Amniotic stem cell (primary cell): ENCODE measurements at places on chromosomes 2 and 18.

- DNase-seq, result no peak
These were observed 55.1 kb downstream of the CDH19 start for GRCh38 chr18:66548747-66549146.

DNA sequence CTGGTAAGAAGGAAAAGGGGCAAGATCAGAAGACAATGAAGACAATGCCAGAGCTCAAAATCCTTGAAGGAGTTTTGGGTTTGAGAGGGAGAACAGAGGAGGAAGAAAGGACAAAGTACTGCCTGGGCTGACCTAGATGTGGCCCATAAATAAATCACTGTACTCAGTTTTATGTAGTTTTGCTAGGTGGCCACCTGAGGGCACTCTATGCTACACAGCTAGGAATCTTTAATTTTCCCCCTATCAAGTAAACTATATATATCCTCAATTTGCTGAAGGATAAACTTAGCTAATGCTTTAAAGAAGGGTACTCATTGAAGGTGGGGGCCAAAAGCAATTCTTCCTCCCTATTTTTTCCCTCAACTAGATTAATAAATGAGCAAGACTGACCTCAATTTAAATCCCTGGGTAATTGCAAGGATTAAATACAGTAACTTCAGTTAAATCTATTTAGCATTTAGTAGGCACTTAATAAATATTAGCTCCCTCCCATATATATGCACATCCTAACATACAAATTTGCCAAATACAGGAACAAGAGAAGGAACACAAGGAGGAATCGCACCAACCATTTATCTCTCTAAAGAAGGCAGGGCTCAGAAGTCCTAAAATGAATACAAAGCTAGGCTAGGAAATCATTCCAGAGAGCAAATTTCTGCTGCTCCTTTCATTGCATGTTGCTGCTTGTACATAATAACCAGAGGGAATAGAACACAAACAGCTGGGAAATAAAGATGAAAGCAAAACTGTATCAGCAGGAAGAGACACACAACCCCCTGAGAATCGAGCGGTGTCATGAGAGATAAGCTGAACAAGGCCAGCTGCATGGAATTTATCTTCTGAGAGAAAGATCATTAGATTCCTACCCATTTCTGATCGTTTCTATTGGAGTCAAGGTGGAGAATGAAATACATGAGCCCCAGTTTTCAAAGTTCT lies 540.1 kb downstream of the NRXN1 start:
- DNase-seq, result no peak

GRCh38 chr2:96205888-96206287 lies 2.7 kb downstream of the STARD7 start:
- DNase-seq, result no peak

- DNase-seq, result no peak
These were observed 75.8 kb upstream of the SEC11C start for GRCh38 chr18:59063912-59064311.

DNA sequence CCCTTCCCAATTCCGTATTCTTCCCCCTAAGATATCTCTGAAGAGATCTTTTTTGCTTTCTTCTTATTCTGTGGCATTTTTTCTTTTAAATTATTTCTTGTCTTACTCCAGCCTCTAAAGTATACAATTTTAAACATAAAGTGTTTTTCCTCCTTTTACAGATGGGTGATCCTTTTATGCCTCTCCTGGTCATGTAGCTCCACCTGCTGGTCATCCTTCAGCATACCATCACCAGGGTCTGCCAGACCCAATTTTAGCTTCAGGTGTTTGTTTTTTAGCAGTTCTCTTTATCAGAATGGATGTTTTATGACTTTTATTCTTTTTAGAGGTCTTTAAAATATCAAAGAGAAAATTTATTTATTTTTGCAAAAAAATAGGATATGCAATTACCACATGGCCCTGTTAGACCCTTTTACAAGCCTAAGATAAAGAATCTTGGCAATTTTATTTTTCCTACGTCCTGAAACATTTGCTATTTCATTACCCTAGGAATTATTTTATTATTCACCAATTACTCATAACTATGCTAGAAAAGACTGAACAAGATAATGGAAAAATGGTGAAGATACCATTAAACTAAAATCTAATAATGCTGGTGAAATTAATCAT lies 55.5 kb downstream of the PIGN start:
- DNase-seq, result peak; percentile 17

DNA sequence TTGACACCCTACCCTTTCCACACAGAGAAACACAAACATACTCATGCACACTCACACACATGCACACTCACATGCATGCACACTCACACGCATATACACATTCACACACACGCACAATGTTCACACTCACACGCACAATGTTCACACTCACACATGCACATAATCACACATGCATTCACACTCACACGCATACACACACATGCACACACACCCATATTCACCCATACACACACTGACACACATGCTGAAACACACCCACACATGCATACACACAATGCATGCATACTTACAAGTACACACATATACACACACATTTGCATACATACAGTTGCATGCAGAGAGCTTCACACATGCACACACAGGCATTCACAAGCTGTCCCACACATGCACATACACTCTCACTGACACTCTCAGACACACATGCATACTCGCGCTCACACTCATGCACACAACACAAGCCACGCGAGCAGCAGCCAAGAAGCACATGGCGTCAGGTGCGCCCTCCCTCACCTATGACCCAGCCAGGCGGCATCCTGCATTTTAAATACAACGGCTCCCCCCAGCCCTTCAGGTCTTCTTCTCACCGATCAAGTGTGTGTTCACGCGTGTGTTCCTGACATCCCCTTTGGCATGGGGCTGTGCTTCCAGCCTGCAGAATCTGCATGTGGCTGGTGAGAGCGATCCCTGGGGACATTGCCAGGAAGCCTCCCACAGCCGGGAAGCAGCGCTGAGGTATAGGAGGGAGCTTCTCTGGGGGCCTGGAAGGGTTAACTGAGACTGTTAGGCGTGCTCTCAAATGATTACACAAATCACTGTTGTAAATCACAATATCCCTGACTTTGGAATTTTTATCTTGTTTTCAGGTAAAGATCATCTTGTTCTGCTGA lies 195.1 kb downstream of the RTP5 start:
- no peak for DNase-seq

DNA sequence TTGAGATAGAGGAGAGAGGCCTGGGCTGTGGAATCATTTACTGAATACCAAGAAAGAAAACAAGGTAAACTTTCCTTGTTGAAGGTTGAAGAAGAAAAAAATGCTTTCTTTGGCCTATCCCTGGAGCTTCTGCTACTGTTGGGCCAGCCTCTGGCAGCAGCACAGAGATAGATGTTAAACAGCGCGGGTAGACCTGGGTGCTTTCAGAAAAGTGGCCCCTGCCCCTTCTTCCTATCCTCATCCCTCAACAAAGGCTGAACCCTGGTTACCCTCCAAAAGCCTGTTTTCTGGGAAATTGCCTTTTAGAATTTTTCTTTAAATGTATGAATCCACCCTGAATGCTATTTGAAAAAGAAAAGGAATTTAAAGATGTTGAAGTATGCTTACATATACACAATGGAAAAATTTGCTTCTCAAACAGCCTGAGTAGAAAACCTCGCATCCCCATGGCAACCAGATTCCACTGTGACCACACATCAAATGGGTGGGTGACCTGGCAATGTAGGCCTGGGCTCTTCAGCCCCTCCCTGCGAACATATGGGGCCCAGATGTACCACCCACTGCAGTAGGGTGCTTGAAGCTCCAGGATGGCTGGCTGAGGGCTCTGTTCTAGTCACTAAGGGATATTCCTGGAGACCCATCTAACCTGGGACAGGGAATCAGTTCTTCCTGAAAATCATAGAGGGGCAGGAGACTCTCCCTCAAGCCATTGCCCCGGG lies 23.4 kb upstream of the CHRNA1 start:
- DNase-seq, result peak; percentile 97

- DNase-seq, result no peak
These were observed 72.6 kb downstream of the AOX1 start for GRCh38 chr2:200658278-200658864.

GRCh38 chr2:56801770-56802169 lies 618.0 kb downstream of the CCDC85A start:
- DNase-seq, result no peak

GRCh38 chr2:20744366-20745335 lies 77.7 kb downstream of the GDF7 start:
- no peak for DNase-seq

GRCh38 chr2:146540271-146540932 lies 1304.4 kb upstream of the ACVR2A start:
- no peak for DNase-seq

- DNase-seq, result no peak
These were observed 118.0 kb upstream of the HS6ST1 start for GRCh38 chr2:128436479-128437203.

GRCh38 chr2:171160119-171160955 lies at the start of gene TLK1:
Gene TLK1 (minus strand): TSS chr2:171160893. CDS start chr2:171160428, 465 bp downstream.
- peak; percentile 39 for DNase-seq

DNA sequence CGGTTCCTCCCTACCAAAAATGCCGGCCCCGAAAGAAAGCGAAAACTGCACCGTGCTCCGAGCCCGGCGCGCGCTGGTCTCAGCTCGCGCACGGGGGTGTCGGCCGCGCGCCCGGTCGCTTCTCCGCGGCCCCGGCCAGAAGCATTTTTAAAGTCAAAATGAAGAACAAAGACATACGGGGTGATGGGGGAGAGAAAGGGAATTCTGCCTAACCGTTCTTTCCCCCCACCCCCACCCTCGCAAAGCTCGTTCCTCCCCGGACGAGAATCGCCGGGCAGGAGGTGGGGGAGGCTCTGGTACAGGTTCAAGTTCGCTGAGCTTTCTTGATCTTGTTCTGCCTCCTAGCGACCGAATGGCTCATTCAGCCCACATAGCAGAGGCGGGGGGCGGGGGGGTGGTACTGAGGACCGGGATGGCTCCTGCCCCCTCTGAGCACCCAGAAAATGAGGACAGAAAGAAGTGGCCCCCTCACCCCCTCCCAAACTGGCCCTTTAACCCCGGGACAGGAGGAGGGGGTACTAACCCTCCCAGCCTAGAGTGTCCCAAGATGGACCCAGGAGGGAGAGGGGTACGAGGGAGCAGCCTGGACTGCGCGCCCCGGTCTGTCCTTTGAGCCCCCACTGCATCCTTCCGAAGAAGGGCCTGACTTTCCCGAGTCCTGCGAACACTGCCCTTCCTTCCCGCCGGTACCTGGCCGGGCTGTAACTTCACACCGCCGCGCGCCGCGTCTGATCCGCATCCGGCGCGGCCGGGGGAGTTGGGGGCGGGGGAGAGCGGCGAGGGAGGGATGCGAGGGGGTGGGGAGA lies 3.1 kb downstream of the BCL11A start:
- peak; percentile 70 for DNase-seq

DNA sequence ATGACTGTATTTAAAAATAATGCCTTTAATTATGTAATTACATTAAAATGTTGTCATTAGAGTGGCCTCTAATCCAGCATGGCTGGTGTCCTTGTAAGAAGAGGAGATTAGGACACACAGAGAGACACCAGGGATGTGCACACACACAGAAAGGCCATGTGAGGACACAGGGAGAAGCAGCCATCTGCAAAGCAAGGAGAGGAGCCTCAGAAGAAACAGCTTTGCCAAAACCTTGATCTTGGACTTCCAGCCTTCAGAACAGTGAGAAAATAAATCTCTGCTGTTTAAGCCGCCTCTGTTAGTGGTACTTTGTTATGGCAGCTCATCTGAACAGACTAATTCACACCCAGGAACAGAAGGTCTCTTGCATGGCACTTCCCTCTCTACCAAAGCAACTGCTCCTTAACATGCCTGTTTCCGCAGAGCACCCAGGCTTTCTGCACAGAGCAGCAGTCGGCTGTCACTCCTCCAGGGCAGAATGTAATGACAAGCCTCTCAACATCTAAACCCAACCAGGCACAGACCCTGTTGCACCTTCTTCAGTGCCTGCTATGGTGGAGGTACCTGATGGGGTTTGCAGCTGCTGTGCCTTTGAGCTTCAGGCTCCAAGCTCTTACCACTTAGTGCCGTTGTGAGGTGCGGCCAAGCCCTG lies 377.7 kb downstream of the TDRD15 start:
- DNase-seq, result no peak

DNA sequence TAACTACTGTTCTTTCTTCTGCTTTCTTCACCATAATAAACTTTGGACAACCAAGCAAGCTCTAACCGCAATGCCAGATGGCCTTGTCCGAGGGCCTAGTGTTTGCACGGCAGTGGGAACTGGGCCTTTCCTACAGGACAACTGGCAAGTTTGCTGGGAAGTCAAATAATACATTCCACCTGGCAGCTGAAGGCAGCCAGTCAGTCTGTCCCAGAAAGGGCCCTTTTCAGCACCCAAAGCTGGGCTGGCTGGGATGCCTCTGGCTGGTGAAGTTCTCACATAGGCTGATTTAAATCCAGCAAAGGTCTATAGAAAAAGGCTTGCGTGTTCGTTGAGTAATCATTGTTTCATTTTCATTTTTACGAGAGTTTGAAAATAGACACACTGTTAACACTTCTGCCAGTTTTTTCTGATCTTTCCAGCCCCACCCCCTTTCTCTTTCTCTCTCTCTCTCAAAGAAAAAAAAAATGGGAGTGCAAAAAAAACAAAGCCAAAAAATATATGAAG lies 110.0 kb upstream of the EPAS1 start:
- no peak for DNase-seq

- no peak for DNase-seq
These were observed 1.7 kb upstream of the SMAD4 start for GRCh38 chr18:51028201-51028805.

DNA sequence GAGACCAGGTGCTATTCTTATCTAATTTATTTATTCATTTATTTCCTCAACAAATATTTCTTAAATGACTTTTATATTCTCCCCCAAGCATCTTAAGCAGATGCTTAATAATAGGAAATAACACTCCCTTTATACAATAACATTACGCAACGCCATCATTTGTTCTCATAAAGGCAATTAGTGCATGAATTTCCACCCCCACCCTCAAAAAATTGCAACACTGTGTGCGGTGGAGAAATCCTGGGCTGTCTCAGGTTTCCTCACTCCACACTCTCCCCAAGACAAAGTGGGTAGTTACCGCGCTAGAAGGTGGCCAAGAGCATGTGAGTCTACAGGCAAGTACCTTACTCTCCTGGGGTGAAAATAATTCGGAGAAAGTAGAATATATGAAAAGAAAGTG lies 37.0 kb upstream of the CTDP1 start:
- DNase-seq, result no peak

- no peak for DNase-seq
These were observed 23.3 kb upstream of the NFATC1 start for GRCh38 chr18:79372461-79372860.

DNA sequence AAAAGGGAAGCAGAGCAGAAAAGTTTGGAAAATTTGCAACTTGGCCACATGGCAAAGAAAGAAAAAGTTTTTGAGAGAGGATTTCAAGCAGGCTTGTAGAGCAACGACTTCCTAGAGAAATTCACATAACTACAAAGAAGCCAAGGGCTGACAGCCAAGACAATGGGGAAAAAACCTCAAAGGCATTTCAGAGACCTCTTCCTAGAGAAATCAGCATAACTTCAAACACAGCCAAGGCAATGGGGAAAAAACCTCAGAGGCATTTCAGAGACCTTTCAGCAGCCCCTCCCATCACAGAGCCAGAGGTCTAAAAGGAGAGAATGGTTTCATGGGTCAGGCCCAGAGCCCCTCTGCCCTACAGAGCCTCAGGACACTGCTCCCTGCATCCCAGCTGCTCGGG lies 7.2 kb downstream of the ADI1 start:
- no peak for DNase-seq

GRCh38 chr2:127618551-127619202 lies 27.3 kb upstream of the GPR17 start:
- DNase-seq, result no peak

- no peak for DNase-seq
These were observed 8.8 kb downstream of the HDAC4 start for GRCh38 chr2:239392072-239392357.
